ENCODE measurements at places on chromosomes 1 and 21.

DNA sequence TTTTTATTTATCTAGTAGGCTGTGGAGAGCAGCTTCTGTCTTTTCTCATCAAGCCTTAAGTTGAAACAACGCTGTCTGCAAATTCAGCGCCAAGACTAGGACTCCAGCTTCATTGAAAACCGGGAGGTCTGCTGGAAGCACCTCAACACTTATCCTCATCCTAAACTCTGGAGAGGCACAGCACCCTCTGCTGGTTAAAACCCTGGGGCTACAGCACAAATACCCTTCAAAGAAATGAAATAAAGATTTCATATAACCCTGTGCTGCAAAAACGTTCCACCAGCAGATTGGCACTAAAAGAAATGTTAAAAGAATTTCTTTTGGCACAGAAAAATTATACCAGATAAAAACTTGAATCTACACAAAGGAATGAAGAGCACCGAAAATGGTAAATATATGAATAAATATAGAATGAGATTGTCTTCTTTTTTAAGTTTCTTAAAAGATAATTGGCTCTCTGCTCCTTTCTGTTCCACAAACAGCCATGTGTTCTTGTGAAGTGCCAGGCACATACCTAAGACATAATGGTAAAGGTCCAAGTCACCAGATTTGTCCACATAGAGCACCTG, 227.7 kb upstream of the SAMSN1 start:
- no peak for DNase-seq

GRCh38 chr1:237492359-237492758, 398.4 kb downstream of the ZP4 start:
- DNase-seq, result no peak

- DNase-seq, result no peak
Measured at GRCh38 chr1:168803806-168804510, 75.0 kb upstream of the DPT start.

GRCh38 chr1:83998498-83999315, at the start of gene TTLL7:
Gene TTLL7, minus strand, starts transcription at chr1:83999132. Its CDS starts 46,921 bp downstream, at chr1:83952211.
- peak; percentile 87 for DNase-seq

DNA sequence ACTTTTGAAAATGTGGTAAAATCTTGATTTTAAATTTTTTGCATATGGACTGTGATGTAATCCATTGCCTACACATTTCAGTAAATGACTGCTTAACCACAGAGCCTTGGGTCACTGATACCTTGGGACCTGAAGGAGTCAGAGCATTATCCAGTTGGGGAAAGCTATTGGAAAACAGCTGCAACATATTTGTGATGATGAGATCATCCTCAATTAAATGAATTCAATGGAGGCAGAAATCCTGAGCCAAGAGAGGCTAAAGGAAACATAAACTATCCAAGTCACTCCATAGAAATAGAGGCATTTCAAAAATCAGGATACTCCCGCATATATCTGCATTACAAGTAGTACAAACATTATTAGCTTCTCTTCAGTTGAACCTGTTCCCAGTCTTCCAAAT, 99.8 kb upstream of the PRMT6 start:
- no peak for DNase-seq

Measured in type B pancreatic cell (in vitro differentiated cells).